Cardiac atrium fibroblast (primary cell): ENCODE measurements at places on chromosomes 2 and 18. TPM values are rescaled to one million over a fixed set of nuclear protein-coding genes. Genes with fewer than 3 reads are reported as not detected.

The RAB27B gene
- 1.8 and 5.1 TPM in 2 replicates for total RNA-seq

The IL36RN gene
- total RNA-seq = not detected in 2 replicates

The MSH2 gene
- total RNA-seq = 9.6 and 11.5 TPM in 2 replicates

The DNAJC5G gene
- total RNA-seq = not detected in 2 replicates
